ENCODE measurements at places on chromosomes 2 and 18.

GRCh38 chr2:84519332-84519957 is 3.1 kb downstream of the DNAH6 start:
- no peak for DNase-seq

- no peak for DNase-seq
Measured at GRCh38 chr2:10223932-10224720, 78.6 kb upstream of the HPCAL1 start.

DNA sequence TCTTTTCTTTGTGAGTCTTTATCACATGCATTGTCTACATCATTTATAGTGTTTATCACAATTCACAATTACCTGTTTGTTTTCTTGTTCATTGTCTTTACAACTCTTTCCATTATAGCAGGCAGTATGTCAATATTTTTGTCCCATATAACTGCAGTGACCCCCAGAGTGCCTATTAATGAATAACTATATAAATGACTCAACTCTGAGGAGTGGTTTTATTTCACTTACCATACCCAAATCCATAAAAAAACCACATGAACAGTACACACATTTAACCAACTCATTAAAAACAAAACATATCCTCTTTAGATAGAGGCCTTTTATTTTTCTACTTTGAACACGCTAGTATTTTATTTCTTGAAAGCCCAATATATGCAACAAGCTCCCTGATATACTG is 1419.1 kb upstream of the NXPH2 start:
- DNase-seq = no peak

GRCh38 chr2:119155633-119156032 is 2.9 kb downstream of the C1QL2 start:
- no peak for DNase-seq

GRCh38 chr2:45195916-45196315 is 186.7 kb upstream of the SIX2 start:
- DNase-seq = no peak

GRCh38 chr18:48940854-48941611 is 9.7 kb downstream of the SMAD7 start:
- DNase-seq = no peak

GRCh38 chr2:96806468-96807126 is 9.5 kb upstream of the CNNM3 start:
- no peak for DNase-seq
